Hematopoietic multipotent progenitor cell treated with erythropoietin and hydrocortisone succinate and interleukin-3 and kit ligand, for 15 days (in vitro differentiated cells): ENCODE measurements at places on chromosomes 13 and 19.

DNA sequence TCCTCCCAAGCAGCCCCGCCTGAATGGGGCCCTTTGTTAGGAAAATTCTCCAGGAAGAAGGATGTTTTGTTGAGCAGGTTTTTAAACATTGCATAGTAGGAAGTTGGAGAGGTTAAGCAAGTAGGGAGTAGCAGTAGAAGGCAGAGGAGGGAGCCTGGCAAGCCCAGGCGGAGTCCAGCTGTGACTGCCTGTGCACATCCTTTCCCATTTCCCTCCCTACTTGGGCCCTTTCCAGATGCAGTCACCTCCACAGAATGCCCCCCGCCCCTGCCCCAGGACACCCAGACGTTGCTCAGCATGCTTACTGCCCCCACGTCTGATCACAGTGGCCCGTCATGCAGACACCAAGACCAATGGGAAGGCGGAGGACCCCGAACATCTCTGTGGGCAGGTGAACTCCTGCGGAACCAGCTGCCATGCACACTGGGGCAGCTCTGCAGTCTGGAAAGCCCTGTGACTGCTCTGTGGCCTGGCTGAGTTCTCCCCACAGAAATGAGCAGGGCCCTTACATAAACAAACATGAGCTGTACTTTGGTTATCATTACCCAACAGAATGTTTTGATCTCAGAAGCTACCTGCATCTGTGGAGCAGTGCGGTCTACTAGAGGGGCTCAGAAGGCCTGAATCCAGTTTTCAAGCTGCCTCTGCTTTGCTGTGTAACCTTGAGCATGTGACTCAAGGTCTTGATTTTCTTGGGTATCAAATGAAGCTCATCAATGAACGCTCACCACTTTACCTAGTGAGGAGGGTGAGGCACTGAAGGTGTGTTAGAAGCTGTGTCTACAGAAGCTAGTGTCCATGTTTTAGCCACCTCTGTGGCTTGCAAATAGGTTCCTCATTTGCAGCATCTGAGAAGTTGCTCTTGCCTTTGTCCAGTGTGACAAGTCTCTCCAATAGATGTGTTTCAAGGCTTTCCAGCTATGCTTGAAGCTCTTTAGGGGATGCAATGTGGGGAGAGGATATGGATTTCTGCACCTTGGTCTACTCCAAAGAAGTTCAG is 84.2 kb downstream of the TNFRSF19 start:
- no peak for DNase-seq

- no peak for DNase-seq
Measured at GRCh38 chr13:109644069-109644750, 142.2 kb downstream of the IRS2 start.

DNA sequence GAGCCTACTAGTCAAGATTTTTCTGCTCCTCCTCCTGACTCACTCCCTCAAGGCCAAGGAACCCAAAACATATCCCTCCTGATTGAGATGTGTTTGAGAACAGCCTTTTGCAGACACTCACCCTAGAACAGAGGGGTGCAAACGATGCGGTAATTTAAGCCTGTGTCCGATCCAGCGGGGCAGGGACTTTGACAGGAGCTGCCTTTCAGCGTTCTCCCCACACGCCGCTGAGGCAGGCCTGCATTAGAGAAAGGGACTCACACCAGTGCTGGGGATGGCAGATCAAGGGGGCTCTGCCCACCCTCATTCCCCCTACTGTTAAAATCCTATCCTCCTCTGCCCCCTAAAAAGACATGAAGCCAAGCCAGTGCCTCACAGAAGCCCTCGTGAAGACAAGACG is 70.5 kb downstream of the CCDC70 start:
- DNase-seq: no peak

- DNase-seq: peak; percentile 64
Measured at GRCh38 chr13:27203854-27204253, 32.2 kb upstream of the USP12 start.

GRCh38 chr19:33795370-33796163 is 1.1 kb upstream of the KCTD15 start:
- DNase-seq: peak; percentile 31
